Vagina (tissue), 2 donors: ENCODE measurements at places on chromosomes 1 and 21.

DNA sequence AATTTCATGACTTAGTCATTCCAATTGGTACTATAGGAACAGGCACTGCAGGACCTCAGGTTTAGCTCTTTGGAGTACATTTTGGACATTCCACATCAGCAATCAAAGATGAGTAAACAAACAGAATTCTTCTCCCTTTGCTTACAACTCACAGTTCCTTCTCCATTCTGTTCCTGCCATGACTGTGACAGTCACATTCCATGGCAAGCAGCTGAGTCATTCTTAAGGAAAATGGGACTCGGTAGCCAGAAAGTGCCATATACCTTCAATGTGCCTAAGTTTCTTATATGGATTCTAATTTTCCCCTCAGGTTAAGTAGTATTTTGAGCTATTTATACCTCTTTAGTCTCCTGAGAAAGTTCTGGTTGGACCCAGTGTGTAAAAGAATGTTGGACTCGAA is 25.6 kb downstream of the CRCT1 start:
- no peak for DNase-seq

DNA sequence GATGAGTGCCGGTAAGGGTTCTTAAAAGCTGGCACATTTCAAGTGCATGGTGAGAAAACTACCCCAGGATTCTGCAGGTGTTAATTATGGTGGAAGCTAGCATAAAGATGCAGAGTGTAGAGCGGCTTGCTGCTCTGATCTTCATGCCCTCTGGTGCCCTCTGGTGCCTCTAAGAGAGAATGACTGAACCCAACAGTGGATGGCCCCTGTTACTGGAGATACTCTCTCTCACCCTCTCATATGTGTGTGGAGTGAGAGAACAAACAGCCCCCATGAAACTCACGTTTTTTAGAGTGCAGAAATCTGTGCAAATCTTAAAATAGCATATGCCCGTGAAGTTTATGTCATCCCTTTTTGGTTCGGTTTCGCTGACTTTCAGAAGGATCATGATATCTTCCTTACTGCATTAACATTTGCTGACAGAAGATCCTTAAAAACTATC is 90.0 kb downstream of the GRIK1 start:
- no peak for DNase-seq

GRCh38 chr21:24729568-24729967 is 877.7 kb downstream of the MRPL39 start:
- DNase-seq = no peak

- no peak for DNase-seq
Measured at GRCh38 chr1:22892789-22893188, 79.9 kb downstream of the LACTBL1 start.

DNA sequence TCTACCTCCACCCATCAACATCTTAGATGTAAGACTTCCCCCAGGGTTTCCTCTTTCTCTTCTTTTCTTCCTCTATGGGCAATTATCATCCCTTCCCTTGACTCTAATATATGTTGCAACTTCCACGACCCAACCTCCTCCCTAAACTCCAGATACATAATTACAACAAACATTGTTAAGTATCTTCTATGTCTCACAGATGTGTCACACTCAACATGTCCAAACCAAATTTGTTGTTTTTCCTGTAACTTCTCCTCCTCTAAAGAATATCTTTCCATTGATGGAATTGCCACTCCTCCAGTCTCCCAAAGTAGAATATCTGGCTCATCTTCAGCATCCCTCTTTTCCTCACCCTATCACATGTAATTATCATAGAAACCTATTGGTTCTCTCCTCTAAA is 314.2 kb downstream of the RWDD3 start:
- no peak for DNase-seq

DNA sequence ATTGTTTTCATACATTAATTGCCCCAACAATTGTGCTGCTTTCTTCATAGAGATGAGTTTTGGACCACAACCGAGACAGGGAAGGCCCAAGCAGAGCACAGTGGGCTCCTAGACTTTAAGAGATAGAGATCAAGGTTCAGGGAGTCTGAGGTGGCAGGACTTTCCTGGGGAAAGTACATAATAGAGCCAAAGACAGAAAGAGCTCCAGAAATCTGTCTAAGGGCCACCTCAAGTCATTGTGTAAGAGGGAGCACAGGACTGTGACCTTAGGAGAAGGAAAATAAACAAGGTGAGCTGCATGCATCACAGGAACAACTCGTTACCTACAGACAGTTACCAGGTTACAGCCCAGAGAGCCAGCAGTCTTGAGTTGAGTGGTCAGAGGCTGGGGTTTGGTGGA is 41.3 kb upstream of the CR2 start:
- DNase-seq = no peak
